AG04449 (cell line): ENCODE measurements at places on chromosomes 1 and 21.

DNA sequence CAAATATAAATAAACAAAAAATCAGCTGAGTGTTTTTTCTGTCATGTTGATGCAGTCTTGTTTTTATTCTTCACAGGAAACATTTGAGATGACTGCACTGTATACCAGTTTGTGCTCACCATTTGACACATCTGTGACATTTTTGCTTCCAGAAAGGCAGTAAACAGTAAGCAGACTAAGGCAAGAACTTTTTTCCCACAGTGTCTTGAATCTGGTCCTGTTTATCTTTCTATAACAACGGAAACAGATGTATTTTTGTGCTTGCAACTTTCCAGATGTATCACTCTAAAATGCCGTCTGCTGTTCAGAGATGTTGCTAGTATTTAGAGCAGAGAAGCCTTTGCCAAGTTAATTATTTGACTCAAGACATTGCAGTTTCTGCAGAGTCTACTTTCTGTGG lies 105.5 kb downstream of the ZC3H11B start:
- DNase-seq = no peak

DNA sequence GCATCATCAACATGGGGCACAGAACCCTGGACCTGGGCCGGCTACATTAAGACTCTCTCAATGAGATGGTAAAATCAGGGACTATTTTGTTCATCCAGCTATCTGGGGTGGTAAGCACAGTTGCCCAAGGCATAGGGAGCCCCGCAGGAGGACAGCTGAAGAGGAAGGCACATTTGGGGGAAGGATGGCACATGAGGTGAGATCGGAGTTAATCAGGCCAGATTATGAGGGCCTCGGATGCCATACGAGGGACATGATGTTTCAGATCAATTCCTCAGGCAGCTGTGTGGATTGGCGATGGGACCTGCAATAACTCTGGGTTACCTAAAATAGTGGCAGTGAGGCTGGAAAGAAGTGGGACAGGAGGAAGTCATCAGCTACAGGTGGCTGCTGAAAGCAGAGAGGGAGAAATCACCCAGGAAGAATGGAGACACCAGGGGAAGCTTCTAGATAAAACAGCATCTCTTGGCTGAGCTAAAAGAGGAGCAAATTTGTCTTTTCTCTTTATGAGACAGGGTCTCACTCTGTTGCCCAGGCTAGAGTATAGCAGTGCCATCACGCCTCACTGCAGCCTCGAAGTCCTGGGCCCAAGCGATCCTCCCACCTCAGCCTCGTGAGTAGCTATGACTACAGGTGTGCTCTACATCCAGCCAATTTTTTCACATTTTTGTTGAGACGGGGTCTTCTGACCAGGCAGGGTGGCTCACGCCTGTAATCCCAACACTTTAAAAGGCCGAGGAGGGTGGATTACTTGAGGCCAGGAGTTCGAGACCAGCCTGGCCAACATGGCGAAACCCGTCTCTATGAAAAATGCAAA lies 21.1 kb downstream of the TOMM20 start:
- DNase-seq = no peak

- no peak for DNase-seq
Measured at GRCh38 chr21:14550135-14550534, 4.0 kb upstream of the SAMSN1 start.

DNA sequence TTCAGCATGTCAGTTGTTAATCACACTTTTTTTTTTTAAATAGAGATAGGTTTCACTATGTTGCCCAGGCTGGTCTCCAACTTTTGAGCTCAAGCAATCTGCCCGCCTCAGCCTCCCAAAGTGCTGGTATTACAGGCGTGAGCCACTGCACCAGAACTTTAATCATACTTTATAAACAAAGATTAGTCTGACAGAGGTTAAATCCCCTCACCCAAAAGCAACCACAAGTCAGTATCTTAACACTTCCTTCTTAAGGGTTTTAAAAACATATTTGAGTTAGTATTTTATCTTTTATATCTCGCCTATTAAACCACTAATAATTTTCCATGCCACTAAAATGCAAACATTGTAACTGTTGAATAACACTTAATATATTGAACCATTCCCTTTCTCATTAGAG lies 70.2 kb downstream of the COP1 start:
- DNase-seq = no peak

DNA sequence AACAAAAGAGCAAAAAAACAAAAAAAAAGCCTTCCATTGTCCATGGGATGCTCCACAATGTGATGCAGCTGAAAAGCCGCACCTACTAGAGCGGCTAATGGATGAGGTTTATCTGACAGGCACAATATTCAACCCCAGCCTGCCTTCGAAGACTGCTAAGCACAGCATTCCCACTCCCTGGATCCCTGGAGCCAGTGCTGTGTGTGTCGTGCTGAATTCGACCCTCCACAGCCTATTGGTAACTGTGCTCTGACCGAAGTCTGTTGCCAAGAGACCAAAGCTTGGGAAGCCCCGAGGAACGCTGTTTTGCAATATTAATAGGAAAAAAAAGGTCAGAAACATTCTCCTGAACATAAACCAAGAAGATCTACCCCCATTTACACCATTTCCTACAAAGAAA lies 57.2 kb upstream of the PUM1 start:
- DNase-seq = no peak

GRCh38 chr1:181189691-181190363 lies 101.3 kb downstream of the IER5 start:
- no peak for DNase-seq

GRCh38 chr1:181033128-181033798 lies 520 bp upstream of the MR1 start:
- no peak for DNase-seq

DNA sequence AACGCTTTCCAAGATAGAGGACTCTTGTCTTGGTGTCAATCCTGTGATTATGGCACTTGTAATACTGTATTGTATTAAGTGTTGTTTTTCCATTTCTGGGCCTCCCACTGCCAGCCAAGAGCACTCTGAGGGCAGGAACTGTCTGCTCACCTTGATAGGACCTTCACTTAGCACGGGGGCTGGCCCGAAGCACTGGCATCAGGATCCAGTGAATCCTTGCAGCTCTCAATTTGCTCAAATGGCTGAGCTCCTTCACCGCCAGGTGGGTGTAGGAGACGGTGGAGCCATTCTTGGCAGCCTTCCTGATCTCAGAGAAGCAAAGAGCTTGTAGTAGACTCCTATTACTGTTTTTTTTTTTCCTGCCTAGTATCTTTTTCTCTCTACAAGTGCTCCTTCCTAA lies 17.7 kb downstream of the MECR start:
- no peak for DNase-seq

GRCh38 chr1:101237229-101237837 lies 514 bp downstream of the S1PR1 start:
- peak; percentile 44 for DNase-seq
